Ovary (tissue), 10 donors: ENCODE measurements at places on chromosomes 7 and 10. TPM values are rescaled to one million over a fixed set of nuclear protein-coding genes. Genes with fewer than 3 reads are reported as not detected.

IL6 gene
- total RNA-seq: 0.94 TPM

RP9 gene
- total RNA-seq: 11.0 TPM

ACSM6 gene
- not detected for total RNA-seq

ASZ1 gene
- total RNA-seq: not detected

METTL27 gene
- 5.6 TPM for total RNA-seq

RSPH10B2 gene
- not detected for total RNA-seq

ICA1 gene
- 2.8 TPM for total RNA-seq

ATG9B gene
- 0.40 TPM for total RNA-seq

CRYGN gene
- total RNA-seq: 1.5 TPM

HOXA7 gene
- 1.4 TPM for total RNA-seq

DNA sequence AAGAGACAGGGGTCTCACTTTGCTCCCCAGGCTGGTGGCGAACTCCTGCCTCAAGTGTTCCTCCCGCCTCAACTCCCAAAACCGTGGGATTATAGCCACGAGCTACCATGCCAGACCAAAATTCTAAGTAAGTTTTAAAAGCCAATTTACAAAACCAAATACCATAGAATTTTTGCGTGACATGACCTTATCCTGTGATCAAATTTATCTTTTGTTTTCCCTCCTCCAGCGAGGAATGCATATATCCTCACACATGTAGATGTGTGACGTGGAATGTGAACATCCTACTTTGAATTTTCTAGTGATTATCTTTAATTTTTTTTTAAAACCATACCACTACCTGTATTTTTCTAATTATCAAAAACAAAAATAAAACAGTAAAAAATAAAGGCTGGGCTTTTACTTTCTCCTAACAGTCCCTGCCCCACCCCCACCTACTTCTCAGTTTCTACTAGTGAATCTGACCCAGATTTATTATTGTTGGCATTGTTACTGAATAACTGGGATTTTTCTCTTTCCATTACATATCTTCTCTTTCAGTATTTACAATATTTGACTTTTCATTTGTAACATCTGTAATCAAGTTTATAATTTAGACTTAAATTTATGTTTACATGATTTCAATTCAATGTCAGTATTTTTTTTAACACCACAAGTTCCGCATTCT lies 26.0 kb downstream of the CYTH3 start:
- no peak for DNase-seq
- no peak overlapping the region for H3K4me3 ChIP-seq
- no peaks in the 10 kb centered on the region for H3K36me3 ChIP-seq
- no peaks in the 10 kb centered on the region for H3K27me3 ChIP-seq
- H3K4me1 ChIP-seq: peaks cover 4% of the 10 kb centered on the region

GRCh38 chr10:114118514-114118913 lies 55.5 kb downstream of the CCDC186 start:
- H3K4me1 ChIP-seq: no peaks in the 10 kb centered on the region
- no peak for DNase-seq
- no peaks in the 10 kb centered on the region for H3K36me3 ChIP-seq
- no peak overlapping the region for H3K27ac ChIP-seq

GRCh38 chr7:39535064-39535463 lies 31.1 kb upstream of the YAE1 start:
- DNase-seq: no peak
- H3K27me3 ChIP-seq: no peaks in the 10 kb centered on the region
- no peaks in the 10 kb centered on the region for H3K4me1 ChIP-seq
- H3K4me3 ChIP-seq: no peak overlapping the region
- no peaks in the 10 kb centered on the region for H3K36me3 ChIP-seq

DNA sequence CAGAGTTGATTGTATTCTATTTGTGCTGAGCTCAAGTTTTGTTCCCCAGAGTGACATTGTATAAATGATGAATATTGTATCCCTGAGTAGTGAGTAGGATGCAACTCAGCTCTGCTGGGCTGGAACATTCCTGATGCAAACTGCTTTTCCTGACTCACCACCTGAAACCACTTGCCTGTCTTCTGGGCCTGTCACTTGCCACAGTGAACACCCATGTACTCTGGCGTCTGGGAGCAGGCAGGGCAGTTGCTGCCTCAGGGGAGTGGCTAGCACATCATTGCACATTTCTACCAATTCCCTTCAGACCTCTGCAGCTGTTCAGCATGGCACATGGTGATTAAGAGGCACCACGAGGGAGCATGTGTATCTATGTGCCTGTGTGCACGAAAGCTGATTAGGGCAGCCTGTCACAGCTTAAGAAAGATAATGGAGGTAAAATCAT lies 157.3 kb downstream of the SND1 start:
- H3K27ac ChIP-seq: no peak overlapping the region
- no peaks in the 10 kb centered on the region for H3K36me3 ChIP-seq
- DNase-seq: no peak
- no peaks in the 10 kb centered on the region for H3K27me3 ChIP-seq

DNA sequence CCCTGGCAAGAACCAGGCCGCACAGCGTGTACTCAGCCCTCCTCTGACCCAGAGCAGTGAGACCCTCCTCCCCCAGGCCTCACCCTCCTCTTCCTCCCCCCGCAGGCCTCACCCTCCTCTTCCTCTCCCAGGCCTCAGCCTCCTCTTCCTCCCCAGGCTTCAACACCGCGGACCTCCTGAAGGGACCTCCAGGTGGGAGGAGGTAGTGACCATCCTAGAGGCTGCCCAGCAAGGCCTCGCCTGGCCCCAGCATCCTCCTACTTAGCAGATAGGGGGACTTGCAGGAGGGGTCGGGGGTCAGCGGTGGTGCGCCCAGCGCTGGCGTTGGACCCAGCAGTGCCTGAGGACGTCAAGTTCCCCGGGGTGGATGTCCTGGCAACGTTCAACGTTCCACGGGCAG lies 270.8 kb downstream of the ELFN1 start:
- DNase-seq: no peak
- no peak overlapping the region for H3K27ac ChIP-seq
- no peaks in the 10 kb centered on the region for H3K36me3 ChIP-seq
- no peak overlapping the region for H3K4me3 ChIP-seq
- no peaks in the 10 kb centered on the region for H3K27me3 ChIP-seq

DNA sequence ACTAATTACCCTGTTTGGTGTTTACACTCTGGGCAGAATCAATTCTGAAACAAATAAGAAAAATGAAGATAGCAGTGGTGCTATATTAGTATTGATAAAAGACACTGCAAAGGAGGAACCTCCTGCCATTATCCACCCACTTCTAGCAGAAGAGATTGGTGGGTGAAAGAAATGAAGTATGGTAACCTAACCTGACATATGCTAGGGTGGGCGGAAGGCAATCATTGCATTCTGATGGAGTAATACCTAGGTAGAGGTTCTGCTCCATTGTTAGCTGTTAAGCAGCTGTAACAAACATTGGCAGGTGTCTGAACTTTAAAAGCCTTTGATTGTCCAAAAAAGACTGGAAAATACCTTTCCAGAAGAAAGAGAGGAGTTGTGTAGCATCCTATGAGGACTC lies 95.9 kb downstream of the OTUD1 start:
- no peak for DNase-seq
- H3K27me3 ChIP-seq: no peaks in the 10 kb centered on the region
- H3K36me3 ChIP-seq: no peaks in the 10 kb centered on the region
- no peak overlapping the region for H3K4me3 ChIP-seq
- H3K27ac ChIP-seq: no peak overlapping the region
- H3K4me1 ChIP-seq: no peaks in the 10 kb centered on the region

DNA sequence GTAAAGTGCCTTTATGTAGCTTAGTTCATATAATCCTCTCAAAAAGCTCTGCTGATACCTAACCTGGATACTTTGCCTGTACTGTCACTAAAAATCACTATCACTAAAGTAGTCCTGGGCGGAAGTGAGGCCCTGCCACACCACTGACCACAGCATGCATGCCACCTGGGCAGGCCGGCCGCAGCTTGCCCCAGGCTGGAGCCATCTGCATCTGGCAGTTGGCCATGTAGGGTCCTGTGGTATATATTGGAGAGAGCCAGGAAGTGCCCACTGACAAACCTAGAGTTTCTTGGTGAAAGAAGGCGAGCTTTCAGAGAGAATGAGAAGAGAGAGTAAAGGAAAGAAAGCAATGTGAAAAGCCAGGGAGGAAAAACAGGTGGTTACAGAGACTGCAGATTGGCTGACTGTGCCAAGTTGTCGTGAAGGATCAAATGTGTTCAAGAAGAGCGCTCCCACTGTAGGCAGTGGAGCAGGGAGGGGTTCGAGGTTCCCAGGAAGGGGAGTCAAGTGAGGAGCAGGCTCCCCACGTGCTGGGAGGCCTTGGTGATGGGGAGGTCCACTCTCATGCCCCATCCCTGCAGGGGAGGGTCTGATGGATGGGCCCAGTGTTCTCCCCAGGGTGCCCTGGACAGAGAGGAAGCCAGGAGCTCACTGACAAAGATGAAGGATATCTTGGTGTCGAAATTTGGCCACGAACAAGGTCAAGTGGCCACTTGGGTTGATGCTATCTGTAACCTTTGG lies 13.6 kb downstream of the LOXL4 start:
- DNase-seq: no peak
- H3K27ac ChIP-seq: no peak overlapping the region
- H3K36me3 ChIP-seq: no peaks in the 10 kb centered on the region
- H3K4me3 ChIP-seq: no peak overlapping the region

DNA sequence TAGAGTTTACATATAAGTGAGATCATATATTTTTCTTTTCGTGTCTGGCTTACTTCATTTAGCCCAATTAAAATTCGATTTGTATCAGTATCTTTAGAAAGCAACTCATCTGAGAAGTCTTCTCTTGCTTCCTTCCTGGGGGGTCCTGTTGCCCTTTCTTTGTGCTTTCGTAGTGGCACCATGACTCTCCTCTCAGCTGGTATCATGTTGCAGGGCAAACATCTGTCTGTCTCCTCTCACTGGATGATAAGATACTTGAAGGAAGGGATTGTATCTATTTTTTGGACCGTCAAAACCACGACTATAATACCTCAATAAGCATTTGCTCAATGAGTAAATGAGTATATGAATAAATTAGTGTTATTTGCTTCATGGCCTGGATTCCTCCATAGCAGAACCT lies 382.5 kb upstream of the SORCS1 start:
- H3K27me3 ChIP-seq: no peaks in the 10 kb centered on the region
- H3K36me3 ChIP-seq: no peaks in the 10 kb centered on the region
- no peak overlapping the region for H3K4me3 ChIP-seq
- no peaks in the 10 kb centered on the region for H3K4me1 ChIP-seq

DNA sequence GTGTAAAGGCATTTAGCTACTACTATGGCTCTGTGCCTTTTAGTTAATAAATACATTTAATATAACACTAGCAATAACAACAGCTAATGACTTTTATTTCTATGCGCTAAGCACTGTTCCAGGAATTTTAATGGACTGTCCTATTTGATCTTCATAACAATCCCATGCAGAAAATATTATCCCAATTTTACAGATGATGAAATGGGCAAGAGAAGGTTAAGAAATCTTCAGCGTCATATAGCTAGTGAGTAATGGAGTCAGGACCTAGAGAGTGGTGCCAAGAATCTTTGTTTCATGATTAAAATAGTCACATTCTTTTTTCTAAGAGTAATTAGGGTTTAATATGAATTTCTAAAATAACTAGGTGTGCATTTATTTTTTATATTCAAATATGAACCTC lies 32.4 kb downstream of the ACTA2 start:
- H3K4me3 ChIP-seq: no peak overlapping the region
- DNase-seq: no peak
- H3K4me1 ChIP-seq: peaks cover 5% of the 10 kb centered on the region
- H3K27me3 ChIP-seq: no peaks in the 10 kb centered on the region
- H3K36me3 ChIP-seq: no peaks in the 10 kb centered on the region

DNA sequence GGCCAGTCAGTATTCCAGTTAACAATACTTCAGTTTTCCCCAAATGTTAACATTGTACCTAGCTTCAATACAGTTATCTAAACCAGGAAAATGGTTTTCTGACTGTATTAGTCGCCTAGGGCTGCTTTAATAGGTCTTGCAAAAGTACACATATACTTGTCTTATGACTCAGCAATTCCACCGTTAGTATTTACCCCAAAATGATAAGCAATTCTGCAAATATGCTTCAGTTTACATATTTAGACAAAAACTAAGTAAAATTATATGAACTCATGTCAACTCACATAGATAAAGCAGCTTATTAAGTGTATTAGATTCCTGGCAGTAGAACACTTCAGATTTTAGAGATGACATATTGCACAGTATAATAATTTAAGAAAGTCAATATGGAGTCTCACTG lies 363.3 kb downstream of the ARL4A start:
- no peaks in the 10 kb centered on the region for H3K4me1 ChIP-seq
- H3K27ac ChIP-seq: no peak overlapping the region
- H3K36me3 ChIP-seq: no peaks in the 10 kb centered on the region
- H3K27me3 ChIP-seq: no peaks in the 10 kb centered on the region

GRCh38 chr7:98372993-98373392 lies 27.9 kb downstream of the BAIAP2L1 start:
- DNase-seq: no peak
- H3K4me1 ChIP-seq: no peaks in the 10 kb centered on the region
- no peaks in the 10 kb centered on the region for H3K27me3 ChIP-seq
- no peaks in the 10 kb centered on the region for H3K36me3 ChIP-seq

GRCh38 chr7:11415101-11415500 lies 416.9 kb downstream of the THSD7A start:
- no peaks in the 10 kb centered on the region for H3K36me3 ChIP-seq
- H3K4me3 ChIP-seq: no peak overlapping the region
- H3K27me3 ChIP-seq: no peaks in the 10 kb centered on the region
- no peak for DNase-seq

DNA sequence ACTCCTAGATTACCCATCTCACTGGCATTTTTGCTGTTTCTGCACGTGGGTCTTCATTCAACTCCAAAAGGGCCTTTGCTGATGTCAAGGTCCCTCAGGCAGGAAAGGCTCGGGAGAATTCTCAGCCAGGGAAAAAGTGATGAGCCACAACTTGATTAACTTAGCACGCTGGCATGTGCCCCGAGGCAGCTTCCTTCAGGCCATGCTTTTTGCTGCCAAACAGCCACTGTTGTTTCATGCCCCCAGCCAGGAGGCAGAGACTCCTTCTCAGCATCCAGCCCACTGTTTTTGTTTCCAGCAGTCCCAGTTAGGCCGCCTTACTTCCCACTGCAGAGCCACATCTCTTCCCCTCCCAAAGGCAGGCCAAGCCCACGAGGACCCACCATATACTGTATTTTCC lies 266.5 kb upstream of the YAE1 start:
- H3K4me1 ChIP-seq: no peaks in the 10 kb centered on the region
- no peaks in the 10 kb centered on the region for H3K36me3 ChIP-seq
- no peak for DNase-seq
- H3K27ac ChIP-seq: no peak overlapping the region
- H3K27me3 ChIP-seq: no peaks in the 10 kb centered on the region
- no peak overlapping the region for H3K4me3 ChIP-seq

GRCh38 chr7:101912716-101913110 lies 95.3 kb downstream of the CUX1 start:
- no peak overlapping the region for H3K4me3 ChIP-seq
- peak; percentile 56 for DNase-seq
- peak overlapping the region; percentile 99 for H3K27ac ChIP-seq
- no peaks in the 10 kb centered on the region for H3K27me3 ChIP-seq
